Stimulated activated CD8-positive, alpha-beta memory T cell treated with anti-CD3 and anti-CD28 coated beads, Interleukin-4, amount 100 ng/mL, for 1 hour (primary cell): ENCODE measurements at places on chromosomes 1 and 21.
A peak's percentile ranks its signal among the peaks of the same experiment; 100 is the strongest.

- no peak for DNase-seq
These were observed 7.7 kb upstream of the ATP1A1 start for GRCh38 chr1:116365353-116365780.

DNA sequence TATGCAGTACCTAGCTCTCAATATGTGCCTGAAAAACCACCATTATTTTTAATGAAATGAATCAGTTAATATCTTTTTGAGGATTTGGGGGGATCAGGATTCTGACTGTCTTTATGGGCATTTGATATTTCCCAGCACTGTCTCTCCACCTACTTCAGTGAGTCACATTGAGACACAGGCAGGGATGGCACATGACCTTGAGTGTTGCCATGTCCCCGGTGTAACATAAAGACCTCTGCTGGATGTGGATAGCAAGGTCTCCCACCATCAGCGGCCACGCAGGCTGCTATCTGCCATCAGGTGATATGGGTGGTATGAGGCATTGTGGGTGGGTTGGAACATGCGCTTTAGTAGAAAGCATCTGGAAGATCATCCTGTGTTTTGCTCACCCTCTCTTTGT is 103.2 kb downstream of the RGL1 start:
- DNase-seq, result no peak

DNA sequence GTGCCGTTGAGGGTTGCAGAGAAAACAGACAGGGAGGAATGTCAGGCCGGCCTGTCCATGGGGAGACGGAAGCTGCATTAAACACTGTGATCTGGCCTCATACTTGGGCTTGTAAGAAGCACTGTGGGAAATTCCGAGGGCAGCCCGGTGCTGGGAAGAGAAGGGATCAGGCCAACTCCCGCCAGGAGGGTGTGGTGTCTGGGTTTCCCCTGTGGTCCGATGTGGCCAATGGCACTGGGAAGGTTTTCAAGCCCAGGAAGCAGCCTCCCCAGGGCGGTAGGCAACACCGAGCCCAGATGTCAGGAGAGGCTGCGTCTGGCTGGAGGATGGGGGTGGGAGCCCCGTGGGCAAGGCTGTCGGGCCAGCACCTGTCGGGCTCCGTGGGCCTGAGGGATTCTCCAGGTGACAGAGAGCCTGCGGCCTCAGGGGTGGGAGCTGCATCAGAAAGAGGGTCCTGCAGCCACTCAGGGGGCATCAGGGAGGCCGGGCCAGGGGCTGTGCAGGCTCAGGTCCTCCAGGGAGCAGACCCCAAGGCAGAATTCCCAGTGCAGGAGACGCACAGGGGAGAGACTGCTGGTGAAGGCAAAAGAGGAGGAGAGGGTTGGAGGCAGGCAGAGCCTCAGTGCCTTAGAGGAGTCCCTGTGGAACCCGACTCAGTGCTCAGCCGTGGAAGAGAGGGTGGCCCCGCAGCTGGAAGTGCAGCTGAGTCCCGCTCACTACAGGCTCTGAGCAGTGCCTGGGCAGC is 8.4 kb downstream of the UBASH3A start:
- no peak for DNase-seq

DNA sequence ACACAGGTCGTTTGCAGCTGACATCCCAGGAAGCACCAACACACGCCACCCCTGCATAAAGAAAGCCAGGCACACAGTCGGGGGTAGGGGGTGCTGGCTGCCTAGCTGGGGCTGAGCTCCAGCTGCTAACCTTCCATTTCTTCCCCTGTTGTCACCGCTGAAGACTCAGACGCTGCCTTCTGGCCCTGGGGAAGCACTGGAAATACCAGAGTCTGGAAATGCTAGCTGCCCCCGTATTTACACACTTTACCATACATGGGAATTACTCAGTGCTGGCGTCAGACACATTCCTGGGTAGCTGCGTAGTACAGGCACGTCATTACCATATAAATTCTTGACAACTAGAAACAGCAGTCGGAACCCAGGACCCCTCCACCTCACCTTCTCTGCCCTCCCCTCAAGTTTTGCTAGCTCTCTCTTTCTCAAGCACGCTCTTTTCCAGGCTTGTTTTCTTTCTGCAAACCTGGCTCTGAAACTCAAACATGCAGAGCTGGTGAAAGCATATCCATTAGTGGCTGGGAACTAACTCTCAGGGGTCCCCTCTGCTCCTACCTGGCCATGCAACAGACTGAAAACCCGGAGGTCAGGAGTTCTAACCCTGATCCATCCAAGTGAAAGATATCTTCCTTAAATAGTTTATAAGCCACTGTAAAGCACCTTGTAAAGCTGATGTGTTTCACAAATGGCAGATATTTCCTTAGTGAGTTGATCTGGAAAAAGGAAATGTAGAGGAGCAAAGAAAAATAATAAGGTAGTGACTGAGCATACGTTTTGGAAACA is 3.3 kb downstream of the CSRP1 start:
- no peak for DNase-seq

GRCh38 chr1:80535466-80535865 is 1265.3 kb upstream of the ADGRL2 start:
- DNase-seq, result no peak

DNA sequence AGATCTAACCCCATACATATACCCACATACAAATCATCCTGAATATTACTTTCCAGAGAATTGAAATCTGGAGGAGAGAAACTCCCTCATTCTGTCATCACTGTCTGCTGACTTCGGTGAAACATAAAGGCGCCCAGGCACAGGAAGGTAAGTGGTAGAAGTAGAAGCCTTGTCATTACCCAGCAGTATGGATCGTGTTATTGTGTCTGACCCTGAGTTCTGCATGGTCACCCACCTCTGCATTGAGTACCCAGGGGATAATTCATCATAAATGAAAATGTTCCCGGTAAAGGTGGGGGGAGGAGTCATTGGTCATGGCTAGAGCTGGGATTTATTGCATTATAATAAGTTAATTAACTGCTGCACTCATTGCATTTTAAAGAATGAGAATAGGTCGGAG is 342.6 kb upstream of the PKN2 start:
- DNase-seq, result no peak

DNA sequence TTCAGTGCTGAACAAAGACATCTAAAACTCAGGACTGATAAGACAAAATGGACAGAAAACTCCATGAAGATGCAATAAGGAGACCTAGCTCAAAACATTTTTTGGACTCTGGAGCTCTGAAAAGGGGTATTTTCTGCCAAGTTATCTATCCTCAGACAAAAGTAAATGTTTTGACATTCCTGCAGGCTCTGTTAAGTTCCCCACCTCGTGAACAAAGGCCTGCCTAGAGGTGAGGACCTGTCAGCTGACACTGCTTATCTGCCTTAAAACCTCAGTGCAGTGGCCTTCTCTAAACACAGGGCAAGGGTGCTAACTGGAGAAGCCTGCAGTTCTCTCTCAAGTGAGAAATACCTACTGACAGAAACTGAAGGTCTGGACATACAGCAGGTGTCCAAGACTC is 41.1 kb downstream of the COLGALT2 start:
- no peak for DNase-seq

DNA sequence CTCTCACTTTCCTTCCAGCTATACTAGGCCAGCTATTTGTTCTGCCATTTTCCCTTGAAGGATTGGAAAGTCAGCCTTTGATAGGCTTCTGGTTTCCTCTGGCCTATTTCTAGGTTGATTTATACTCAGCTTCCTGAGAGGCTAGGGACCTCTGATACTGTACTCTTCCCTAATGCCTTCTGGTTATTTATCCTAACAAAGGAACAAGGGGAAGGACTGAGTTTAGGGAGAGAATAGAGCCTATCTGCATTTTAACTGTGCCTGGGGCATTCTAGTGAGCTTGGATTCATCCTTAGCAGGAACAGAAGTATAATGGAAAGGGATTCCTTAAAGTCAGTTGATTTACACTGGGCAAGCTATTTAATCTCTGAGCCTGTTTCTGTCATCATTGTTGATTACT is 11.8 kb upstream of the TMEM39B start:
- DNase-seq, result no peak

GRCh38 chr1:206050655-206051235 is 2.2 kb upstream of the RHEX start:
- DNase-seq, result peak; percentile 7
